ENCODE measurements at places on chromosomes 13 and 19. TPM values are rescaled to one million over a fixed set of nuclear protein-coding genes. Genes with fewer than 3 reads are reported as not detected.

Gene ADAMTSL5
- total RNA-seq: 9.5 TPM

DNA sequence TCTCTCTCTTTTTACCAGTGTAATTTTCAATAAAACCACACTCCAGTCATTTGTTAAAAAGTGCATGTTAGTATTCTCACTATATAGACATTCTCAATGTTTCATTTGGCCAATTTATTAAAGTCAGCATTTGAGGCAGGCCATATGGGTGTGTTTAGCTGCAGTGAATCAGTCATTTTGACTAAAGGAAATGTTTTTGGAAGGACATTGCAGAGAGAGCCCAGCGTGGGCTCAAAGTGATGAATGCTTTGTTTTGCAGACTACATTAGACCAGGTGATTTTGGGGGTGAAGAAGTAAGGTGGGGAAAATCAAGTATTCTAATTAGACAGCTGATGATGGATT is 116.7 kb downstream of the POSTN start:
- no peak for DNase-seq

DNA sequence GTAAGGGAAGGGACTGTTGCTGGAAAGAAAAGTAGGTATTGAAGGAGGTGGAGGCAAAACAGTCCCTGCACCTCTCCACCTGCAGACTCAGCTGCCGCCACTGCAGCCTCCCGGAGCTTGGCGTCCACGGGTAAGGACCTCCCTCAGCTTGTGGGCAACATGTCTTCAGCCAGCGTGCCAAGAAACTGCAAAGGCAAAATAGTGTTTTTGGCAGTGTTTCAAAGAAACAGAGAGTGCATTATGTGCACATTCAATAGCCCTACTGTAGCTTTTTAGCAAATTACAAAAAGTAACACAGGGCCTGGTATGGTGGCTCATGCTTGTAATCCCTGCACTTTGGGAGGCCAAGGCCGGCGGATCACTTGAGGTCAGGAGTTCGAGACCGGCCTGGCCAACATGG is 57.4 kb downstream of the ATP11A start:
- DNase-seq: no peak

GRCh38 chr13:101876951-101877350 is 424.5 kb downstream of the ITGBL1 start:
- DNase-seq: no peak

Gene ICAM4
- 1.6 TPM for total RNA-seq

DNA sequence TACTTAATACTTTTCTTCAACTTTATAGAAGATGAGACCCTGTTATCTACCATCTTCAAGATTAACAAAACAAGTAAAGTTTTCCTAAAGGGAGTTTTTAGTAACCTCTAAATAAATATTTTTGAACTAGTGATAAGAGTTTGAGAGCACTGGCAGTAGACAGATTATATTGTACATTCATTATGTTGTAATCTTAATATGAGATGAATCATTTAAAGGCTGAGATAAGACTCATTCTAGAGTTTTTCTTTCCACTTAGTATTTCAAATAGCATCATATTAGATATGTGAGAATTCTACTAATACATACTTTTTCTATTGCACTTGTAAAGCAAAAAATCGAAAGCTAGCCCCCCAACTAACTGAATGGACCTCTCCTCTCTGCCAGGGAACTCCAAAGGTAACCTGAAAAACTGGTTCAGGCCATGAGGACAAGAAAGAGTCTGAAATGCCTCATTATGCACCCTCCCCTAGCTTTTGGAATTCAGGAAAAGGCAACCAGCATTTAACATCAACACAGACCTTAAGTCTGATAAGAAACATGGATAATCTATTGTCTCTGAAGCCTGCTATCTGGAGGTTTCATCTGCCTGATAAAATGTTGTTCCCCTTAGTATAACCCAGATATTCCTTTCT is 875.4 kb upstream of the SLC10A2 start:
- peak; percentile 2 for DNase-seq

GRCh38 chr19:14699641-14700040 is 9.8 kb downstream of the ZNF333 start:
- DNase-seq: no peak

Gene TLE6
- 3.4 TPM for total RNA-seq

DNA sequence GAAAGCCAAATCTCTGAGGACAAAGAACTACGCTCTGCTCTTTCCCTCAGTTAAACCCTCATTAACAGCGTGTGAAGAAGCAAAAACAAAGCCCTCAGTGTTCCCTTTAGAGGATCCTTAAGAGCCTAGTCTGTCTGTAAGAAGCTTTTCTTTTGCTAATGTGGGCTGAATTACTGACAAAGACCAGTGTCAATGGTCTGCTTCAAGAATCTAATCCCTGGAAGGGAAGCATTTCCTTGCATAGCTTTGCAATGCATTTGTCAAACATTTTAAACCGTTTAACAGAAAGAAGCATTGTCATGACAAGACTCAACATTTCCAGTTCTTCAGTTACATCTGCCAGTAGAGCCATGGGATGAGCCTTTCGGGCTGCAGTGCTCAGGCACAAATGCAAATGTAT is 64.9 kb downstream of the EDNRB start:
- no peak for DNase-seq

DNA sequence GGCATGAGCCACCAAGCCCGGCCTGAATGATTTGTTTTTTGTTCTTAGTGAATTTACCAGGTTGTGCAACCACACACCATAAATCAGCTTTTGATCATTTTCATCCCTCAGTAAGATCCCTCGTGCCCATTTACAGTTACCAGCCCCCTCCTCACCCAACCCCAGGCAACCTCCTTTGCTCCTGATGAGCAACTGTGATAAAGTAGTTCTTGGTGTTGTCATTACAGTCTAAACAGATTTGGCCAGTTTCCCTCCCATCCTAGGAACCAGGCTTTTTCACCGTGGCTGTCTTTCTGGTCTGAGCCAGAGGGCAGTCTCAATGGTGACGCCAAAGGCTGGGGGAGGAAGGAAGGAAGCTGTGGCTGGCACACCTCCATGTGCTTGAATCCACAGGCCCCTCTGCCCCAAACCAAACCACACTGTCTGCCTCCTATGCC is 61.2 kb upstream of the WDFY2 start:
- no peak for DNase-seq

Gene PNMA8C
- total RNA-seq: not detected

Gene ZGLP1
- total RNA-seq: 7.0 TPM

DNA sequence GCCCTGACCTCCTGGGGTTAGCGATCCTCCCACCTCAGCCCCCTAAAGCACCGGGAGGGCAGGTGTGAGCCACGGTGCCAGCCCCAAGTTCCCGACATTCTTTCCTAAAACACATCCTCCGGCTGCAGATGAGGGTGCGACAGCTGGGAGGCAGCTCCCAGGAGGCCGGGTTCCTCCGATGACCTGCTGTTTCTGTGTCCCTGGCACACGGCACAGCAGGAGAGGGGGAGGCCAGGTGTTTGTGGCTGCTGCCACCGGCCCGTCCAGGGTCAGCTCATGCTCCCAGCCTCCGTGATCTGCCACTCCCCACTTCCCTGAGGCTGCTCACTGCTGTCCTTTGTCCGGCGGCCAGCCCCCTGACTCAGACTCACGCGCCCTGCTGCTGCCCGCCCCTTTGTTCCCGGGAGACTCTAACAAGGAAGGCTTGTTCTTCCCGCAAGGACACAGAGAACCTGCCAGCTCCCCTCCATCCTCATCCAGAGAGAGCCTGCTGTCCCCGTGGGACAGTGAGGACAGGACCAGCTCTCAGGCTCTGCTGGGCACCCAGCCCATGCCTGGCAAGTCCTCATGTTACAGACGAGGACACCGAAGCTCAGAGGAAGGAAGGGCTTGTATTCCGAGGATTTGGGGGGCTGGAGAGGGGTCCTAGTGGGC is 10.6 kb upstream of the MADCAM1 start:
- peak; percentile 47 for DNase-seq

DNA sequence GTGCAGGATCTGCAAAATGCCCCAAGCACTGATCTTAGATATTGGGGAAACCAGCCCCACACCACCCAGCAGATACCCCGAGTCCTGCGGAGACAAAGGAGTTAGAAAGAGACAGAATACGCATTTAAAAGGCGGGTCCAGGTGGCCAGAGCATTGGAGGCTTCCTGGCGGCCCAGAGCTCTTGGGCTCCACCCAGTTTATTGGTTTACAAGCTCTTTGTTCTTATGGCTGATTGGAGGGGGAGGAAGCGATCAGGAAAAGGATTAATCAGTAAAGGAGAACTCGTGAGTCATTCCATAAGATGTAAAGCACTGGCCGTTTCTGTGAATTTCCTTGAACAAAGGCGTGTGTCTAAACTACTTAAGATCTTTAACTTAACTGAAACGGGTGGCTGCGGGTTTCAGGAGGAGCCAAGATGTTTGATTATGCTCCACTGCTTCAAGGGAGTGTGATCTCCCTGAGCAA is 926 bp downstream of the ZNF587 start:
- peak; percentile 72 for DNase-seq

GRCh38 chr19:823565-824121 is 1.9 kb upstream of the PLPPR3 start:
- peak; percentile 46 for DNase-seq

DNA sequence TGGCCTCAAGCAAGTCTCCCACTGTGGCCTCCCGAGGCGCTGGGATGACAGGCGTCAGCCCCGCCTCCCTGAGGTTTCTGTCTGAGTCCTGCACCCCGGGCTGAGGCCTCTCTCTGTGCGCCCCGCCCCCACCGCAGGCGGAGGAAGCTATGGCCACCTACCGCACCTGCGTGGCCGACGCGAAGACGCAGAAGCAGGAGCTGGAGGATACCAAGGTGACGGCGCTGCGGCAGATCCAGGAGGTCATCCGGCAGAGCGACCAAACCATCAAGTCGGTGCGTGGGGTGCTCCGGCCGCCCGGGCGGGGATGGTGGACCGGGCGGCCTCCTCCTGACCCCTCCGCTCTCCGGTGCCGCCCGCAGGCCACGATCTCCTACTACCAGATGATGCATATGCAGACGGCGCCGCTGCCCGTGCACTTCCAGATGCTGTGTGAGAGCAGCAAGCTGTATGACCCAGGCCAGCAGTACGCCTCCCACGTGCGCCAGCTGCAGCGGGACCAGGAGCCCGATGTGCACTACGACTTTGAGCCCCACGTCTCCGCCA is 12.7 kb downstream of the ARHGAP45 start:
- no peak for DNase-seq
